ENCODE measurements at places on chromosomes 4 and X.

GRCh38 chrX:13130816-13131215 is 86.4 kb upstream of the FAM9C start:
- DNase-seq, result no peak

DNA sequence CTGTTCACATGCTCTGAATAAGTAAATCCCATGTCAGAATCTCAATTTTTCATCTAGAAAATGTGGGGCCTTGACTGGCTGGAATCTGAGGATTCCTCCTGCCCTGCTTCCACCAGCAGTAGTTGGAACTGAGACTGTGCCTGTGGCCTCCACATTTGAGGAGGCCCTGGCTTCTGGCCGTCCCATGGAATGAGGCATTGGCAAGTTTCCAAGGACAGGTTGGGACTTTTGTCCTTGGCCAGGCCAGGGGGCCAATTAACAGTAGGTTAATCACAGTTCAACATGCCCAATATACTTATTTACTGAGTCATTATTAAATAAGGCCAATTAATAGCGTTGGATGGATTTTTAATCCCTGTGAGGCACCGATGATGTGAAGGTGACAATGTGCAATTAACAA is 50.2 kb upstream of the GABRE start:
- DNase-seq, result no peak

DNA sequence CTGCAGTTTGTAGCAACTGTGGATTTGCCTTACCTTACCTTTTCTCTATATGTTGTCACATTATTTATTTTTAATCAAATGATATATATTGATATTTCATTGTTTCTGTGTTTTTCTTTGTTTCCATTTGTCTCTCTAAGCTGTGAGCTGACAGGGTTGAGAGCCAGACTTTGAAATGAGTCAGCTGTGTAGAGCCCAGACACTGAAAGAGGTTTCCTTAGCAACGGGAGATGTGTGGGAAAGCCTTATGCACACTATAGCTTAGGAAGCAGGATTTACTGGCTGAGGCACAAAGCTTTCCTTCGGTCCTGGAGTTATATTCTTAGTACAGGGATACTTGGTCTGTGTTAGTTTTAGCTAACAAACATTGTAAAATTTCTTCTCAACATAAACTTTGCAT is 192.2 kb downstream of the FGF13 start:
- DNase-seq, result no peak

DNA sequence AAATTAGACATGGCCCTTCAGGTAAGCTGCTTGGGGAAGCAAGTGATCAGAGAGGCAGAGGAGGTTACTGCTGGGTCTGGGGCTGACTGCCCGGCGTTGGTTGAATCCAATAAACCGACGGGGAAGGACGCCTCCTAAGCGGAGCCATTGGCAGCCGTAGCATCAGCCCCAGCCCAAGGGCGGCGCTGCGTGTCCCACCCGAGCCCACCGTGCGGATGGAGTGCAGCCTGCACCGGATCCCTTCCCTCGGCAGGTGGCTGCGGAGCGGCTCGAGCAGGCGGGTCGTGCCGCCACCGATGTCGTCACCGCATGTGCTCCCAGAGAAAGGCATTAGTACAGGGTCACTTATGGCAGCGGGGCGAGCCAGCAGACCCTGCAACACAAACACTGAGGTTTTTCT is 82.1 kb downstream of the ALPK1 start:
- DNase-seq, result no peak

GRCh38 chr4:28358606-28359005 is 1498.0 kb downstream of the STIM2 start:
- no peak for DNase-seq

GRCh38 chr4:155769090-155769489 is 10.3 kb downstream of the GUCY1B1 start:
- DNase-seq, result no peak

GRCh38 chrX:17046478-17047097 is 100.1 kb downstream of the REPS2 start:
- peak; percentile 75 for DNase-seq

- no peak for DNase-seq
These were observed 681.8 kb downstream of the PCDH18 start for GRCh38 chr4:136850446-136850845.

DNA sequence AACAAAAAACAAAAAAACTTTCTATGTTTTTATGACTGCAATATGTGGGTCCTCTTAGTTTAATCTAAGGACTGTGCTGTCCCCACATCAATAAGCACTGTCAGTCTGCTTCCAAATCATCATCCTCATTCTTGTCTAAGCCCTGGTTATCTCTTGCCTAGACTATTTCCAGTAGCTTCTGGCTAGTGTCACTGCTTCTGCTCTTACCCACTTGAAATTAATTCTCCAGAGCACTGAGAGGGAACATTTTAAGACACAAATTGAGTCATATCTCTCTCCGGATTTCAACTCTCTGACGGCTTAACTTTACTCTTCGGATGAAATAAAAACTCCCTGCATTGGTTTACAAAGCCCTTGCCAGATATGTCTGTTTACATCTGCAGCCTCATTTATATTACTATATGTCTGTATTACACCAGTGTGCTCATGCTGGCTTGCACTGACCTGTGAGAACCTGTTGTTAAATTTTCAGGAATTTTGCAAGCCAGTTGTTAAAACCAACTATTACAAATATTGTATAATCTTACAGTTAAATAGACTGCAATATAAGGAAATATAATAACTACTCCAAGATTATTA is 345.9 kb downstream of the ADGRL3 start:
- DNase-seq, result no peak

GRCh38 chrX:10008483-10009056 is 41.4 kb downstream of the CLDN34 start:
- no peak for DNase-seq

DNA sequence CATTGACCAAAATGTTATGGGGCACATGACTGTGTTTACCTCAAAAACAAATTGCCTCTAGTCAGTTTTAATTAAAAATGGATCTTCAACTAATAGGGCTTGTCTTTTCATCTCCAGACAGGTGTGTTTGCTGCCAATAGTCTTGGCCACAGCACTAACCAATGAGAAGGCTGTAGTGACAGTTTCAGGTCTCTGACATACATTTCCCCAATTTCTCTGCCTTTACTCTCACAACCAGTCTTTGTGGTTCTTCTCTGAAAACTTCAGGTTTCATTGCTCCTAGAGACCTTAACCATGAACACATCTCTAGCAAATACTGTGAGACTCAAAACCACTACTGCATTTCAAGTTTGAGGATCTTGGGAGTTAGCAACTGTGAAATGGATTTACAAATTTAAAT is 3.5 kb upstream of the EDNRA start:
- no peak for DNase-seq

GRCh38 chr4:15851969-15852368 is 73.8 kb downstream of the CD38 start:
- no peak for DNase-seq

DNA sequence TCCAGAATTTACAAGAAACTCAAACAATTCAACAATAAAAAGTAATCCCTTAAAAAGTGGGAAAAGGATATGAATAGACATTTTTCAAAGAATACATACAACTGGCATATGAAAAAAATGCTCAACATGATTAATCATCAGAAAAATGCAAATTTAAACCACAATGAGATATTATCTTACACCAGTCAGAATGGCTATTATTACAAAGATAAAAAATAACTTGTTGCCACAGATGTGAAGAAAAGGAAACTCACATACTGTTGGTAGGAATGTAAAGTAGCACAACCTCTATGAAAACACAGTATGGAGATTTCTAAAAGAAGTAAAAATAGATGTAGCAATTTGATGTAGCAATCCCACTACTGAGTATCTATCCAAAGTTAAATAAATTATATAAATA is 65.1 kb upstream of the DIAPH2 start:
- DNase-seq, result no peak

DNA sequence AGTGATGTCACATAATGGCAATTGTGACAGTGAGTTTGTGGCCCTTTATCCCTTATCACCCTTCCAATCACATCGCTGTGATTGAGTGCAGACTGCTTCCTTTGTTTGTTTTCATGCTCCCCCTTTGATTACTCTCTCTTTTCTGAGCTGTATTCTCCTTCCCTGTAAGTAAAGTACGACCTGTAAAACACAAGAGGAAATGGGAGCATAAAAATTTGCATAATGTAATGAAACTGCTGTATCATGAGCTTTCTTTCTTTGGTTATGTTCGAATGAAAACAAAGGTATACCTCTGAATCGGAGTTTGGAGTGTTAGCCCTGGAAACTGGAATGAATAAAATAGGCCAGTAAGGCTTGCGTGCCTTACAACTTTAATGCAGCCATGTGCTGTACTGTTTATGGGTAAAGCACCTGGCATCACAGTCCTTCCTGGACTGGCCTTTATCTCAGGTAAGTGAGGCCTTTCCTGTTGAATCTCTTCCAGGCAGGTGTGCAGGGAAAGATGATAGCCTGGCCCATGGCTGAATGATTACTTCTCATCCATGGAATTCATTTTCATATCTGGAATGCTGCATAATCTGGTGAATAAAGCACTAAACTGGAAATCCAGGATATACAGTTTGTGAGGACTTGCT is 26.6 kb upstream of the HS3ST1 start:
- DNase-seq, result peak; percentile 90

- no peak for DNase-seq
These were observed 13.8 kb downstream of the MAD2L1 start for GRCh38 chr4:120052856-120053255.

- DNase-seq, result no peak
These were observed 66.3 kb downstream of the C4orf46 start for GRCh38 chr4:158605393-158605792.

All from NCI-H510A treated with DMSO at 0.1 percent for 48 hours (cell line).